Activated naive CD8-positive, alpha-beta T cell treated with anti-CD3 and anti-CD28 coated beads for 36 hours (primary cell): ENCODE measurements at places on chromosomes 1 and 21. TPM values are rescaled to one million over a fixed set of nuclear protein-coding genes. Genes with fewer than 3 reads are reported as not detected.

DNA sequence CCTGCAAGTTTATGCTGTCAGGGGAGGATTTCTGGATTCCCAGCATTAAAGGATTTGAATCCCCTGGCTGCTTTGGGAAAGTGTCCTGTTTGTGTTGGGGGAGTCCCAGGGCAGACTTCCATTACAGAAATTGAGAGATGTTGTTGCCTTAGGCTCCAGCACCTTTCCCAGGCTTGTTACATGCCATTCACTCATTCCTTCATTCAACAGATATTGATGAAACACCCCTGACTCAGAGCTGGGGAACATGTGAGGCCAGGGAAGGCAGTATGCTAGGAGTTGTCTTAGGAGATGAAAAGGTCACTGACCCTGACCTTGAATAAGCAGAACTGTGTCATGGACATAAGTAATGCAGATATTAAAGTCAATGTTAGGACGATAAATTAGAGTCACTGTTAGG lies 161.7 kb downstream of the NTMT2 start:
- no peaks in the 10 kb centered on the region for H3K36me3 ChIP-seq
- no peak for DNase-seq
- peaks cover 3% of the 10 kb centered on the region for H3K27me3 ChIP-seq
- H3K27ac ChIP-seq, result no peak overlapping the region

- peak overlapping the region; percentile 66 for H3K4me3 ChIP-seq
Measured at GRCh38 chr1:89780721-89781120, 40.1 kb upstream of the LRRC8D start.

Gene CLCA4
- not detected for total RNA-seq

GRCh38 chr21:44353191-44353970 lies at the start of gene TRPM2:
Gene TRPM2 (plus strand): TSS chr21:44353621. CDS start chr21:44353701, 80 bp downstream.
- peaks cover 47% of the 10 kb centered on the region for H3K4me1 ChIP-seq
- peaks cover 4% of the 10 kb centered on the region for H3K36me3 ChIP-seq
- peak within 1 kb of the TSS; percentile 71 for H3K27ac ChIP-seq
- H3K27me3 ChIP-seq, result peaks cover 20% of the 10 kb centered on the region
- peak within 1 kb of the TSS; percentile 40 for H3K4me3 ChIP-seq

Gene CDK18
- total RNA-seq, result 6.2 TPM

GRCh38 chr1:40003156-40004093 lies 37.1 kb upstream of the CAP1 start:
- no peaks in the 10 kb centered on the region for H3K4me1 ChIP-seq
- H3K36me3 ChIP-seq, result no peaks in the 10 kb centered on the region
- H3K27ac ChIP-seq, result no peak overlapping the region
- H3K27me3 ChIP-seq, result no peaks in the 10 kb centered on the region
- no peak for DNase-seq

- H3K27me3 ChIP-seq, result no peaks in the 10 kb centered on the region
- H3K4me1 ChIP-seq, result peaks cover 13% of the 10 kb centered on the region
- peaks cover 1% of the 10 kb centered on the region for H3K36me3 ChIP-seq
- no peak overlapping the region for H3K27ac ChIP-seq
Measured at GRCh38 chr1:91569411-91570119, 68.9 kb downstream of the CDC7 start.

Gene SLC45A1
- total RNA-seq, result 0.12 TPM

DNA sequence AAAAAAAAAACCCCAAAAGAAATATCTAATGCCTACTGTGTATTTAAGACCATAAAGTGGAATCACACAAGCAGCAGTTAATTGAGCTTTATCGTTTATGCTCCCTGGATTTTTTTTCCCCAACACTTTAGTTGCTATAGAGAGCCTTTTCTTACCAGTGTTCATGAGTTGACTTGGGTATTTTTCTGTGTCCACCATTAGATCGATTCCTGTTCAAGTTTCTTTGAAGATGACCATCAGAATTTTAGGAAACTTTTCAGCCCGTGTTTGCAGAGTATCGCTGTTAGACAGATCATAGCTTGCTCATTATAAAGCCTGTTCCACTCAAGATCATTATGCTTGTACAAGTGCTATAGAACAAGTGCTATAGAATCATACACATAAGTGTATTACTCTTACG lies 1.5 kb downstream of the RALGPS2 start:
- H3K27me3 ChIP-seq, result no peaks in the 10 kb centered on the region
- peaks cover 1% of the 10 kb centered on the region for H3K36me3 ChIP-seq
- no peak for DNase-seq
- peak overlapping the region; percentile 82 for H3K4me3 ChIP-seq

DNA sequence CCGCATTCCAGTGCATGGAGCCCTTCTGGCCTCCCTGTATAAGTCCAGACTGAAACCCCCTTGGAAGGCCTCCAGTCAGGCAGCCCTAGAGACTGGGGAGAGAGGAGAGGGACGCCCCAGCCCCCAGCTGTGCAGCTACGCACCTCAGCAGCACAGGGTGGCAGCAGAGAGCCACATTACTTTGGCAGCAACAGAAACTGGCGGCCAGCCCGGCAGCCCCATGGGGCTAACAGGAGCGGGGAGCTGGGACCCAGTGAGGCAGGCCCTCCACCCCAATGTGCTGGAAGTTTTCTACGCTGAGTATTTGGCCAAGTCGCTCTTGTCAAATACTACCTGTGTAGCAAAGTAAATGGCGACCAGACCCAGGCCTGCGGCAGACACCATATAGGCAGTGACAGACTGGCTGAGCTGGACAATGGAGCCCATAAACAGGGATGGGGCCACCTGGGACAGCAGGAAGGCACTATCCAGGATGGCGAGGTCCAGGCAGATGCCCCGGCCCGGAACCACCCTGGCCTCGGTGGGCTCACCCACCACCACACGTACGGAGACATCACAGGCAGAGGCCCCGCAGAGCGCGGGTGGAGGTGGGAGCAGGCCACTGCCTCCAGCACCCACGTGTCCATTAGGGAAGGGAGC lies 21.2 kb downstream of the SLC45A3 start:
- no peaks in the 10 kb centered on the region for H3K36me3 ChIP-seq
- DNase-seq, result peak; percentile 76
- no peaks in the 10 kb centered on the region for H3K4me1 ChIP-seq
- peaks cover 4% of the 10 kb centered on the region for H3K27me3 ChIP-seq
- no peak overlapping the region for H3K27ac ChIP-seq

- peaks cover 39% of the 10 kb centered on the region for H3K4me1 ChIP-seq
- DNase-seq, result no peak
- H3K27ac ChIP-seq, result no peak overlapping the region
Measured at GRCh38 chr21:31193761-31194160, 150.3 kb downstream of the TIAM1 start.

- H3K36me3 ChIP-seq, result no peaks in the 10 kb centered on the region
- peaks cover 3% of the 10 kb centered on the region for H3K27me3 ChIP-seq
- peak overlapping the region; percentile 4 for H3K4me3 ChIP-seq
- peaks cover 12% of the 10 kb centered on the region for H3K4me1 ChIP-seq
- H3K27ac ChIP-seq, result no peak overlapping the region
Measured at GRCh38 chr21:46185716-46186115, 1.5 kb upstream of the SPATC1L start.

Gene SYCP1
- not detected for total RNA-seq

DNA sequence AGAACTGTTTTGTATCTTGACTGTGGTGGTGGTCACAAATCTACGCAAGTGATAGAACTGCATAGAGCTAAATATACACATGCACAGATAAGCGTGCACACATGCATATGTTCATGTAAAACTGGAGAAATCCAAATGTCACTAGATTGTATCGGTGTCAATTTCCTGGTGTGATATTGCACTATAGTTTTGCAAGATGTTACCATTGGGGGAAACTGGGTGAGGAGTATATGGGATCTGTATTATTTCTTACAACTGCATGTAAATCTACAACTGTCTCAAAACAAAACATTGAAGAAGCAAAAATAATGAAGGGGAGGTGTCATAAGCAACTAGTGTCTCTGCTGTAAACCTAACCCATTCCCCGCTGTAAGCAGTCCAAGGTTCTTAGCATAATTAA lies 30.2 kb downstream of the FAM163A start:
- no peak for DNase-seq
- H3K27me3 ChIP-seq, result no peaks in the 10 kb centered on the region
- H3K27ac ChIP-seq, result no peak overlapping the region
- H3K36me3 ChIP-seq, result no peaks in the 10 kb centered on the region
- no peaks in the 10 kb centered on the region for H3K4me1 ChIP-seq

DNA sequence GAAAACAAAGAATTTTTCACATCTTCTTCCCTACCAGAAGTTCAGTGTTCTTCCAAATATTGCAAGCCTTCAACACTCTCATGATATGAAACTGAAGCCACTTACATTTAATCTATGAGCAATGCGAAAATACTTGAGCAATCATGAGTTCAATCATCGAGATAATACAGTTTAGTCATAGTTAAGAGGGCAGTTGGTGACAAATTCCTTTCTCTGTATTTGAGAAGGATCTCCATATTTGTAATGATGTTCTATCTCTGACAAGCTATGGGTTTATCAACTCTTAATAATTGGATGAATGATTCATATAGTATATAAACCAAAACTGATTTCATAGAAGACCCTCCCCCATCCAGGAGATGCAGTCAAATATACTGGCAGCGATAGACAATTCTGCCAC lies 29.7 kb upstream of the PYHIN1 start:
- H3K36me3 ChIP-seq, result no peaks in the 10 kb centered on the region
- H3K4me3 ChIP-seq, result no peak overlapping the region
- no peak overlapping the region for H3K27ac ChIP-seq
- peaks cover 21% of the 10 kb centered on the region for H3K27me3 ChIP-seq
- H3K4me1 ChIP-seq, result no peaks in the 10 kb centered on the region

Gene UBL4B
- total RNA-seq, result not detected

Gene KAZN
- 1.5 TPM for total RNA-seq
